ENCODE measurements at places on chromosomes 7 and 10.

GRCh38 chr10:114357515-114357996, 46.7 kb downstream of the AFAP1L2 start:
- DNase-seq, result peak; percentile 48

DNA sequence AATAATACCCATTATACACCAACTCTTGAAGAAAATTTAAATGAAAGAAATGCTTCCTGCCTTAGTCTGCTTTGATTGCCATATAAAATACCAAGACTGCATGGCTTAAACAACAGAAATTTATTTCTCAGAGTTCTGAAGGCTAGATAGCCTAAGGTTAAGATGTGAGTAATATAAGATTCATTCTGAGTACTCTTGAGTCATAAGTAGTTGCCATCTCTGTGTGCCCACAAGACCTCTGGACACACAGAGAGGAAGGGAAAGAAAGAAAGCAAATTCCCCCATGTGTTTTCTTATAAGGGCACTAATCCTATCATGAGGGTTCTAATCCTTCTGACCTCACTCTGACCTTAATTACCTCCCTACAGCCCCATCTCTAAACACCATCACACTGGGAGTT, 201.2 kb downstream of the PTN start:
- DNase-seq, result no peak

DNA sequence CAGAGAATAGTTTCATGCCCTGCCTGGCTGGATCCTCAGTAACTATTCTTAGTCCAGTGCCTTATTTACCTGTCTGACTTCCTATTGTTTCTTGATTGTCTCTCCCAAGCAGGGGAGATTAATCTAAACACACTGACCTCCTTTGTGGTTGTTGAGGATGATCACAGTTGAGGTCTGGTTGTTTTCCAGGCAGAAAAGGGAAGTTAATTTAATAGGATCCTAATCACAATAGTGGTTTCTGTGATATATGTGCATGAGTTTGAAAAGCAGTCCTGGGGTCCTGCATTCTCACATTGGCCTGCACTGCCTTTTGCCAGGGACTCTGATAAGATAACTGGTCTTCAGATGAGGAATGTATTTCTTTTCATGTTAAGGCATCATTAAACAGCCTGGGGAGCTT, 130.1 kb downstream of the SND1 start:
- DNase-seq, result no peak

DNA sequence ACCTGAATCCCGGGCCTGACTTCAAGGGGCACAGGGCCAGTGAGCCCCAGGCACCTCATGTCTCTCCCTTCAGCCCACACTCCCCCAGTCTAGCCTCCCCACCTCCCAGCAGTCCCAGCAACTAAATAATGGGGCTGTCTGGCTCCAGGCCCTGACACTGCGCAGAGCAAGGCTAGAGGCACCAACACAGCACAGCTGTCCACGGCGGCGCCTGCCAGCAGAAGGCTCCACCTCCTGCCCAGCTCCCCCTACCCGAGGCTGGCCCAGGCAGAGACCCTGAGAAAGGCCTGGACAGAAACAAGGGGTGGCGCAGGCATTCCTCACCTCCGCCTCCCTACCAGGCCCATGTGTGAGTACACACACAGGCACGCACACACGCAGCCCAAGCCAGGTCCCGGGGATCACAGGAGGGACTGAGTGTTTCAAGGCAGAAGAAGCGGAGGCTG, 6.1 kb downstream of the KCNH2 start:
- no peak for DNase-seq

DNA sequence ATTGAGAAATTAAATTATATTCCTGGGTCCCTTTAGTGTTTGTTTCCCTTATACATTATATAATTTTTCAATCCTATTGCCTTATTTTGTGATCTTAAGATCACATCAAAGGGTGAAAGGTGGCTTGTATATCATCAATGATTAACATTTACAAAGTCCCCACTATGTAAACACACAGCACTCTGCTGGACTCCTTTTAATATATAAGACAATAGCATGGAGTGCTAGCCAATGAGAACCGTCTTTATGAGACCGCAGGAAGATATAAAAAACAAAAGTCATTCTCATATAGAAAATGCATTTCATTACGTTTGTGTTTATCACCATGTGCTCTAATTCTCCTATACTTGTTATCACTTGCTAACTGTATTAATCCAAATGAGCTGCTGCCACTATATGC, 108.5 kb downstream of the HOXA1 start:
- no peak for DNase-seq

- DNase-seq, result no peak
These were observed 87.2 kb upstream of the UNC5B start for GRCh38 chr10:71124921-71125748.

DNA sequence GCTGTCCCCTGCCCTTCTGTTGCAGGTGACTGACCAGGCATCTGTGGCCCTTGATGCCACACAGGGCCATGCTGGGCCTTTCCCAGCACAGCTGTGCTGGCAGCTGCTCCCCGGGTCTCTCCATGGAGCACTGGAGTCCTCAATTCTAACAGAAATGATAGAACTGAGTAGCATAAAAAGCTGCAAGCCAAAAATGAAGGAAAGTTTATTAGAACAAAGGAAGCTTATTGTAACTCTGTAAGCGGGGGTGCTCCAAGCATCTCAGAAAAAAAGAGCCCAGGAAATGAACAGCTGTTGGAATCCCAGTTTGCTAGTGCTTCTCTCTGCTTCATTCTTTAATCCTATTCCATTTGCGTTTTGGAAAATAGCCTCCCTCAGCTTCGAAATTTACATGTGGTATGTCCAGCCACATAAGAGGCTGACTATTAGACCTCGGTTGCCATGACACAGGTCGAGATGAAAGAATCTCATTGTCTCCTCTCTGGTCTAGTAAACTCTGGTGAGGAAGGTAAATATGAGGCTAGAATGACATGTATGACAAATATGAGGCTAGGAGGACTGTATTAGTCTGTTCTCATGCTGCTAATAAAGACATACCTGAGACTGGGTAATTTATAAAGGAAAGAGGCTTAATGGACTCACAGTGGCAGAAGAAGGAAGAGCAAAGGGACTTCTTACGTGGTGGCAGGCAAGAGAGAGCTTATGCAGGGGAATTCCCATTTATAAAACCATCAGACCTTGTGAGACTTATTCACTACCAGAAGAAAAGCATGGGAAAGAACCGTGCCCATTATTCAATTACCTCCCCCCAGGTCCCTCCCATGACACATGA, 23.7 kb downstream of the EPDR1 start:
- no peak for DNase-seq

GRCh38 chr10:30737931-30738391, 108.4 kb upstream of the LYZL2 start:
- DNase-seq, result no peak

DNA sequence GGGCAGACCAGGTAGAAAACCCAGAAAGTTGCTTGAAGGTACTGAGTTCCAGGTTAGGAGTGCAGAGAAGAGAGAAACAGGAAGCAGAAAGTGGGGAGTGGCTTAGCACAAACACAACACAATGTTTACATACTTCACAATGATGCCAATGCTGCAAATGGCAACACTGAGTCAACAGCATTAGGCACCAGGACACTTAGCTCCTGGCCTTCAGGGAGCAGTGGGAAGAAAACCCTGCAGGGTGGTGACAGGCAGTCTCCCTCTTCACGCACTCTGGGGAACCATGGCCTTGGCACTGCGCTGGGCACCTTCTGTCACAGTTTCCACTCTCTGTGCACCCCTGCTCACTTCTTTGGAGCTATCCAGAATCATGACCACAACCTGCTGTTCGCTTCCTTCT, 7.3 kb downstream of the ICA1 start:
- no peak for DNase-seq

DNA sequence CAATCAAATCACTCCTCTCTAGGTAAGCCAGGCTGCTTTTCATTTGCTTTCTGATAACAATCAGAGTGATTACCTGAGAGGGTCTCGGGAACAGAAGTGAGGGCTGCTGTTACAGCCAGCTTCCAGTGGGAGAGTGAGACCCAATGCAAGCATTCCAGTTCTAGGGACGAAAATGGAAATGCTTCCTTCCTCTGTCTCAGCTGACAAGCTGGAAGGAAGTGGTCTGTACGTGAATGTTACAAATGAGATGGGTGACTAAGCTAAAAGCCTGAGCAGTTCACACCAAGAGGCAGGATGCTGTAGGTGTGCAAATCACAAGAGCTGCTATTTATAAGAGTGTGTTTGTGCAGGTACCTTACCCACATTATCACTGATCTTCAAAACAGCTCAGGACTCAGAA, 772.4 kb downstream of the GRID1 start:
- DNase-seq, result no peak
